Lung (tissue), 17 donors: ENCODE measurements at places on chromosomes 6 and 20. TPM values are rescaled to one million over a fixed set of nuclear protein-coding genes. Genes with fewer than 3 reads are reported as not detected.

DNA sequence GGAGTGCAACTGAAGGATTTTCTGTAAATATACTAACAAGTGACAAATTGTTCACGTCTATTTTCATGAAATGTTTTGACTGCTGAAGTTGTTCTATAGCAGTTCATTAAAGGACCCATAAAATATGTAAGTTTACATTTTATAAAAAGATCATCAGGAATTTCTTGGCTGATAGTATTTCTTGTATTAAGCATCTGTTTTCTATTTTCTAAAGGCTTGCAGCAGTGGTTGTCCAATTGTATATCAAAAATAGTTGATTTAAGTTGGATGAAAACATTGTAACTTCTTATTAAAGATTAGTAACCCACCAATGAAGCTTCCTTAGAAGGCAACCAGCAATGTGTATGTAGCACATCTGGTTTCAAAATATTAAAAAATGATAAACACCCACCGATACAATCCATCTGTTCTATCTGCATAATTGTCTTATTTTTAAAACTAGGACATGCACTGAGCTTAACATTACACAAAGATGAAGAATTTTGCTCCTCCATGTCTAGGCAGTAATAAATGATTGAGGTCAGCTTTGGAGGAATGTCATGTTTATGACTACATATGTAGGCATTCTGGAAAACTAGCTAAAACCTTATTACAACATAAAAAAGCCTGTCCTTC lies 301.3 kb upstream of the TCF21 start:
- no peak overlapping the region for H3K27ac ChIP-seq
- H3K4me3 ChIP-seq = no peak overlapping the region
- H3K27me3 ChIP-seq = no peaks in the 10 kb centered on the region
- no peaks in the 10 kb centered on the region for H3K36me3 ChIP-seq
- peaks cover 55% of the 10 kb centered on the region for H3K4me1 ChIP-seq

DNA sequence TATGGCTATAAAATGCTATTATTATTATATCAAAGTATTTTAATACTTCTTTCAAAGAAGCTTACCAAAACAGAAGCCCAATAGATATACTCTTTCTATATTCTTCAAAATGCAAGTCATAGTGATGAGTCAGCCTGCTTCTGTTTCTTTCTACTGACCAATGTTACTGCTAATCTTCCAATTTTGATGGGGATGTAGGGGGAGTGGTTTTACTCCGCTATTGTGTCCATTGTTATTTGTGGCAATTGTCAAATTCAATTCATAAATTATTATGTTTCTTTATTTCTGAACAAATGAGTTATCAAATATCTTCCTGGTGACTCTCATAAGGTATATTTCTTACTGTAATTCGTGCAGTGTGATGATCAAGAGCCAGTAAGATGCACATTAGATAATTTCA lies 221.5 kb upstream of the DEFB112 start:
- H3K36me3 ChIP-seq = no peaks in the 10 kb centered on the region
- H3K27me3 ChIP-seq = peaks cover 48% of the 10 kb centered on the region
- DNase-seq = no peak

DNA sequence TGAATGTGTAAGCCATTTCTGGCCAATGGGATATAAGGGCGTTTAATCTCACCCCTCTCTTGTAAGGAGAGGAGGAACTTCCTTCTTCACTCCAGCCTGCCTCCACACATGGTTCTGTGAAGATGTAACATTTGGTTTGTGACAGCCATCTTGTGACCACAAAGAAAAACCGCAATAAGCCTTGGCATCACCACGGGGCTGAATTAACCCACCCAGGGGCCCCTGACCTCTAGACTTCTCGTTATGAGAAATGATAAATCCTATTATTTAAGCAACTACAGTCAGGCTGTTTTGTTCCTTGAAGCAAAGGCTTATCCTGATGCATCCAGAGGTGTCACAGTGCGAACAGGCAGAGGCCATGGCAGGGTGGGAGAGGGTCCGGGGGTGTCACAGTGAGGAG lies 139.7 kb downstream of the CDC5L start:
- H3K4me1 ChIP-seq = no peaks in the 10 kb centered on the region
- DNase-seq = no peak
- no peak overlapping the region for H3K4me3 ChIP-seq
- H3K27ac ChIP-seq = no peak overlapping the region
- no peaks in the 10 kb centered on the region for H3K27me3 ChIP-seq

DNA sequence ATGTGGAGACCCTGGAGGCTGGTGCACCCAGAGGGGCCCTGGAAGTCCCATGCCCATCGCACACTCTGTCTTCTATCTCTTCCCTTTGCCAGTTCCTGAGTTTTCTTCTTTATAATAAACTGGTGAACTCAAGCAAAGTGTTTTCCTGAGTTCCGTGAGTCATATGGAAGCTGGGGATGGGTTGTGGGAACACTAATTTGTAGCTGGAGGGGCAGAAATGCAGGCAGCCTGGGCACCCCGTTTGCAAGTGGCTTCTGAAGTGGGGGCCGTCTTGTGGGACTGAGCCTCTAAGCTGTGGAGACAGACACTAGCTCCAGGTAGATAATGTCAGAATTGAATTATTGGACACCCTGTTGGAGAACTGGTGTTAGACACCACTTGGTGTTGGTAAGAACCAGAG lies 3.2 kb upstream of the PPP1R3G start:
- H3K4me1 ChIP-seq = no peaks in the 10 kb centered on the region
- H3K36me3 ChIP-seq = no peaks in the 10 kb centered on the region
- no peak overlapping the region for H3K4me3 ChIP-seq
- DNase-seq = no peak
- H3K27me3 ChIP-seq = peaks cover 8% of the 10 kb centered on the region

DNA sequence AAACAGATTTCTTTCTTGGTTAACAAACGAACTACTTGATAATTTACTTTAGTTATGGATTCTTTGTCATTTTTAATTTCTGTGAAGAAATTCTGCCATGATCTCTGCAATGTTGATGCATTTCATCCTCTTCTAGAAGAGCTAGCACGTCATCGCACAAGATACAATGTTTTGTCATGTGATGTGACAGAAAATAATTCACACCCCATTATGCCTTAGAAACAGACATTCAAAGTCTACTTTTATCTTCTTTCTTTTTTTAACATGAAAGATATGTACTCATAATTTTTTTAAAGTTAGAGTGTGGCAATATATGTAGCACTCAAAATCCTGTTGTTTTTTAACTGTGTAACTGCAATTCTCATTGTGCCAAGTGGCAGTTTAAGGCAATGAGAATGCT lies 39.6 kb upstream of the NELFCD start:
- no peak overlapping the region for H3K27ac ChIP-seq
- H3K36me3 ChIP-seq = no peaks in the 10 kb centered on the region
- H3K27me3 ChIP-seq = no peaks in the 10 kb centered on the region

DNA sequence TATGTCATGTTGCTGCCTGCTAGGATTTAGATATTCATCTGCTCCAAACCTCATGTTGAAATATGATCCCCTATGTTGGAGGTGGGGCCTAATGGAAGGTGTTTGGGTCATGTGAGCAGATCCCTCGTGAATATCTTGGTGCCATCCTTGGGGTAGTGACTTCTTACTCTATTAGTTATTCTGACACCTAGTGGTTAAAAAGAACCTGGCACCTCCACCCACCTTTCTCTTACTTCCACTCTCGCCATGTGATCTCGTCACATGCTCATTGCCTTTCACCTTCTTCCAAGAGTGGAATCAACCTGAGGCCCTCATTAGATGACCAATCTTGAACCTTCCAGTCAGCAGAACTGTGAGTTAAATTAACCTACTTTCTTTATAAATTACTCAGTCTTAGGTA lies 549.4 kb upstream of the SYNCRIP start:
- no peak overlapping the region for H3K4me3 ChIP-seq
- H3K27ac ChIP-seq = no peak overlapping the region
- no peaks in the 10 kb centered on the region for H3K27me3 ChIP-seq

DNA sequence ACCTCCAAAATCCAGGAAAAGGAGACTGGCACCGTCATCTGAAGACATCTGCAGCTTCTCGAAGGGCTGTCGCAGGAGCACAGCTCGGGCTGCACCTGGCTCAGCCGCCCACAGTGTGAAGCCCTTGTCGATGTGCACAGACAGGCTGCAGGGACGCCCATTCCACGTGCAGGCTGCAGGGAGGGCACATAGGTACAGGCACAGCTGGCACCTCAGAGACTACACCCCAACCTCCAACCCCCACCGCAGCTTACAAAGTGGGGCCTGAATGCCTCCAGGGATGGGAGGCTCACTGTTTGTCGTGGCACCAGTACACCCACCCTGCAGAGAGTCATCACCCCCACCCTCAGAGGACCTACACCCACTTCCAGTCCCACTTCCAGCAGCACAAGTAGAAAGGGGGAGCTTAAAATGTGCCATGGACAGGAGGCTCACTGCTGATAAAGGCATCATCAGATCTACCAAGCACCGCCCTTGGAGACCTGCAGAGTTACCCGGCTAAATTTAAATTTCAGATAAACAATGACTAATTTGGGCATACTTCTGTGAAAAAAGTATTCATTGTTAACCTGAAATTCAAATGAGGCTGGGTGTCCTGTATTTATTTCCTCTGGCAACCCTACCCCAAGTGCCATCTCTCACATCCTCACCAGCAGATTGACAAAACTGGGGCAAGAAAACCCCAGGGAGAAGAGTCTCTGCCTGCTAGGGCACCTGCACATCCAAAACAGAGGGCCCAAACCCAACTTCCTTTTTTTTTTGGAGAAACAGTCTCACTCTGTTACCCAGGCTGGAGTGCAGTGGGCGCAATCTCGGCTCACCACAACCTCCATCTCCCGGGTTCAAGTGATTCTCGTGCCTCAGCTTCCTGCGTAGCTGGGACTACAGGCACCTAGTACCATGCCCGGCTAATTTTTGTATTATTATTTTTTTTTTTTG lies 7.7 kb upstream of the CDK5RAP1 start:
- H3K27me3 ChIP-seq = no peaks in the 10 kb centered on the region

DNA sequence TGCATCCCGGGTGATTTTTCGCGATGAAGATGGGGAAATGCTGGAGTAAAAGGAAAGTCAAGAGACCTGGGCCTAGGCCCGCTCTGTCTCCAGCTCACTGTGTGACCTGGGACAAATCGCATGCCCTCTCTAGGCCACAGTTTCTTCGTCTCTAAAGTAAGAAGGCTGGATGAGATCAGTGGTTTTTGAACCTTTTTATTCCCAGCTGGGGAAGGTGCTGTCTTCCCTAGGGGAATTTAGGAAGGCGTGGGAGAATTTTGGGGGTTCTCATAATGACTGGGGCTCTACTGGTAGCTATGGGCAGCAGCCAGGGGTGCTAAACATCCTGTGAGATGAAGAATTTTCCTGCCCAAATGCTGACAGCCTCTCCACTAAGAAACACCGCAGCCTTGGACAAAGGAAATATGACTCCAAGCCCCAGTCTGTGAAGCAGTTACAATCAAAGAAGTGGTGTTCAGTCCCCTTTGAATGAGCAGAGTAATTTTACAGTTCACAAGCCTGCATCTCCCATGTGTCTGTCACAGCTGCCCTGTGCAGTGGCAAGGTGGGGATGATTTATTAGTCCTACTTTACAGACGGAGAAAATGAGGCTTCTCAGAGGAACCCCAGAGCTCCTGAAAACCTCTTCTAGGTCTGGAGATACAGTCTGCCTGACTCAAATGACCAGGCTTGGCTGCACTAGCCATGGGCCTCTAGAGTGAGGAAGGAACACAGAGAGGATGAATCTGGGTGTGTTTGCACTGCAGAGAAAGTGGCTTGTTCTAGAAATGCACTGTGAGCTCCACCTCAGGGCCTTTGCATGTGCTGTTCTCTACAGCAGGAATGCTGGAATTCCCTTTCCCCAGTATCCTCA lies 57.2 kb downstream of the RAB44 start:
- no peaks in the 10 kb centered on the region for H3K36me3 ChIP-seq
- H3K4me1 ChIP-seq = peaks cover 3% of the 10 kb centered on the region
- no peak for DNase-seq
- H3K4me3 ChIP-seq = no peak overlapping the region
- H3K27ac ChIP-seq = no peak overlapping the region

- H3K27ac ChIP-seq = no peak overlapping the region
- H3K27me3 ChIP-seq = no peaks in the 10 kb centered on the region
- DNase-seq = no peak
- H3K4me3 ChIP-seq = no peak overlapping the region
- H3K36me3 ChIP-seq = peaks cover 6% of the 10 kb centered on the region
These were observed 24.5 kb downstream of the MAPK14 start for GRCh38 chr6:36052097-36052496.

- H3K27ac ChIP-seq = no peak overlapping the region
- DNase-seq = no peak
- no peaks in the 10 kb centered on the region for H3K27me3 ChIP-seq
- peaks cover 6% of the 10 kb centered on the region for H3K4me1 ChIP-seq
- no peak overlapping the region for H3K4me3 ChIP-seq
- H3K36me3 ChIP-seq = peaks cover 10% of the 10 kb centered on the region
These were observed 4.5 kb downstream of the TDP2 start for GRCh38 chr6:24662236-24662635.

- no peaks in the 10 kb centered on the region for H3K36me3 ChIP-seq
- H3K4me1 ChIP-seq = no peaks in the 10 kb centered on the region
- no peaks in the 10 kb centered on the region for H3K27me3 ChIP-seq
These were observed 84.0 kb downstream of the GPX5 start for GRCh38 chr6:28609672-28610071.

GRCh38 chr20:31606804-31607639 lies 1.9 kb downstream of the ID1 start:
- H3K4me3 ChIP-seq = peak overlapping the region; percentile 94
- peaks cover 10% of the 10 kb centered on the region for H3K4me1 ChIP-seq
- peak overlapping the region; percentile 86 for H3K27ac ChIP-seq
- no peaks in the 10 kb centered on the region for H3K27me3 ChIP-seq

DNA sequence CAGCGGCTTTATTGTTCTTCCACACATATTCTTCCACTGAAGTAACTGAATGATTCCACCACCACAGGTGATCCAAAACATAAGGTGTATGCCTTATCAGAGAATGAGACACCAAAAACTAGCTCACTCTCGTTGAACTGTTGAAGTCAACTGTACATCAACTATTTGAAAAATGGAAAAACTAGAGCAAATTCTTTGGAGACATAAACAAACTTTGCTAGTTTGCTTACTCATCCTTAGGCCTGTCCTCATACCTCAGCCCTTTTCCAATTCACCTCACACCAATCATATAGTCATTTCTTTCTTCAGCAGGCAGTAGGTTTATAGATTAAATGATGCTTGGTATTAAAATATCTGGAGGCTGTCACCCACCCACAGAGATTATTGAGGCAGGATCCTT lies 77.1 kb upstream of the RNF217 start:
- no peaks in the 10 kb centered on the region for H3K27me3 ChIP-seq
- H3K4me1 ChIP-seq = peaks cover 3% of the 10 kb centered on the region
- no peak overlapping the region for H3K27ac ChIP-seq
- DNase-seq = no peak
- no peak overlapping the region for H3K4me3 ChIP-seq

DNA sequence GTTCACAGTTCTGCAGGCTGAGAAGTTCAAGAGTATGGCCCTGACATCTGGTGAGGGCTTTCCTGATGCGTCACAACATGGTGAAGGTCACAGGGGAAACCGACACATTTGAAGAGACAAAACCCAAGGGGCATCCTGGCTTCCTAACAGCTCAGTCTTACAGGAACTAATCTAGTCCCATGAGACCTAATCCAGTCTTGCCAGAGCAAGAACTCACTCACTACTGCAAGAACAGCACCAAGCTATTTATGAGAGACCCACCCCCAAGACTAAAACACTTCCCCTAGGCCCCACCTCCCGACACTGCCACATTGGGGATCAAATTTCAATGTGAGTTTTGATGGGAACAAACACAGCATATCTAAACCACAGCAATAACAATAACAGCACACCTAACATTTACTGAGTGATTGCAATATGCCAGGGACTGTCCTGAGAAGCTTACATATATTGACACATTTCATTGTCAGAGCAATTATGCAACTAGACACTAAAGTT lies 46.6 kb downstream of the TPBG start:
- no peaks in the 10 kb centered on the region for H3K4me1 ChIP-seq
- DNase-seq = no peak
- no peaks in the 10 kb centered on the region for H3K36me3 ChIP-seq
- no peaks in the 10 kb centered on the region for H3K27me3 ChIP-seq
- H3K4me3 ChIP-seq = no peak overlapping the region

Gene CRISP3
- 0.80 TPM for total RNA-seq

Gene GNRH2
- 0.46 TPM for total RNA-seq

Gene UNC5CL
- 1.6 TPM for total RNA-seq

Gene CALHM5
- 3.0 TPM for total RNA-seq
